ENCODE measurements at places on chromosomes 6 and 20. TPM values are rescaled to one million over a fixed set of nuclear protein-coding genes. Genes with fewer than 3 reads are reported as not detected.

DNA sequence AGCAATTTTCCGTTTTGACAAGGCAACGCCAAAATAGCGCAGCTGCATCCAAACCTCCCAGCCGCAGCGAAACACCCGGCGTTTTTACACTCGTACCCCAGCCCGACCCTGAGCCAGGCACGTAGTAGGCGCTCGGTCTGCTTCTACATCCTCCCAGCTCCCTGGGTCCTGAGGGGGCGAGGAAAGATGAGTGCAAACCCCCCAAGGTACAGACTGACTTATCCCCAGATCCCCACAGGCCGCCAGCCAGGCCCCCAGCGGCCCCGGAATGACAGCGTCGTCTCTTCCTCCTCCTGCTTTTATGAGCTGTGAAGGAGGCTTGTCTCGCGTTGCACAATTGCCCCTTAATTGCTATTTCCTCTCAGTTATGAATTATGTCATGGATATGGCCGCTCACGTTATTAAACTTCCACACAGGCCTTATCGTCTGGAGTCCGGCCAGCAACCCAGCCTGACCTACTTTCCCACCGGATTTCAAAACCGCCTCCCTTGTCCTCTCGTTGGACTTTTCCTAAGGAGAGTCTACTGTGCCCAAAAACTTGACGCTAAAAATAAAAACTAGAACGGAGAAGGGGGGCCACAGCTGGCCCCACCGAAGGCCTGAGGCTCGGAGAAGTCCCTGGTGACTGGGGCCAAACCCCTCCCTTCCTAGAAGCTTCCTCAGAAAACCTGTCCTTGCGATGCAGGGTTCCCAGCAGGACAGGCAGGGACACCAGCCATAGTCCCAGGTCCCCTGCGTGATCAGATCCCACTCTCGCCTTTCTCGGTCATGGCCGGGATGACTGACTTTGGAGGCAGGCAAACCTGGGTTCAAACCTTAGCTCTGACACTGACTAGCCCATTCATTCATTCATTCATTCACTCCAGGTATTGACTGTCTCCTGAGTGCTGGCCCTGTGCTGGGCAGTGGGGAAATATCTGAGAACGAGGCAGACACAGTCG is 130.9 kb upstream of the PTPN1 start:
- no peak for DNase-seq

DNA sequence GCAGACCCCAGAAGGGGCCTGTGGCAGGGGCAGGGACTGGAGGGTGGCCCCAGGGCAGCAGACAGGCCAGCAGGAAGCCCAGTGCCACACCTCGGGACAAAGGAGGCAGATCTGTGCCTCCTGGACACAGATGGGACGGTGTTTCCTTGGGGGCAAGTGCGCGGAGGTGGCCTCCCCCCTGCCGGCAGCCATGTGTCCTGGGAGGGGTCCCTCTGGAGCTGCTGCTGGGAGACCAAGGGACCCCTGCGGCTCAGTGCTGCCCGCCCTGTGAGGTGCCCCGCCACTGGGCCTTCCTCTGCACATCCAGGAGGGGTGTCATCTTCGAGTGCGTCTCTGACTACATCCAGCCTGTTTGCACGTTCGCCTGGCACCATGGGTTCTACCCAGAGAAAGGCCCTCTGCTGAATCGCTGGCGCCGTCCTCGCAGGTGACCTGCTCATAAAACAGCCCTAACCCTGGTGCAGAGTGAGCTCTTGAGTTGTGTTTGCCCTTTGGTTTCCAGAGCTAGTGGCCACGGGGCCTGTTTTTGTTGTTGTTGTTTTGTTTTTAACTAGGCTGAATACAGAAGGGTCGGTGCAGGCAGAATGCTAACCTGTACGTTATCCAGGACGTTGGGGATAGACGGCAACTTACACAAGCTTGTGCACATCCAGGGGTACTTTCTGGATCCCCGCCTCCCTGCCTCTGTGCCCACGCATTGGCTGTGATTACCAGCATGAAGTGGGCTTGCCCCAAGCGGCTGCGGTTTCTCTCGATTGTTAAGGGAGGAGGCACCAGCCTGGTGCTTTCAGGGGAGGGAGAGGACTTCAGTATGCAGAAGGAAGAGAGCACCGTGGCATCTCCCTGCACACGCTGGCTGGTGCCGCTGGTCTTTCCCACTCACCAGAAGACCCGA is 1.3 kb upstream of the KCNQ2 start:
- DNase-seq: no peak

DNA sequence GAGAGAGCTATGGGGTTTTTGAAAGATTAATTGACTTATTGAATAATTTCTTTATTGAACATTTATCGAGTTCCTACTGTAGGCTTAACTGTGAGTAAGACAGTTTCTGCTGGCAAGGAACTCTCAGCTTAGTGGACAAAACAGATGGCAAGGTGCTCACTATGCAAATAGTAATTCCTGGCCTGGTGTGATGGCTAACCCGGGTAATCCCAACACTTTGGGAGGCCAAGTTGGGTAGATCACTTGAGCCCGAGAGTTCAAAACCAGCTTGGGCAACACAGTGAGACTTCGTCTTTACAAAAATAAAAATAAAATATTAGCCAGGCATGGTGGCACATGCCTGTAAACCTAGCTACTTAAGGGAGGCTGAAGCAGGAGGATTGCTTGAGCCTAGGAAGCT is 13.5 kb upstream of the TGM2 start:
- no peak for DNase-seq

- DNase-seq: no peak
Measured at GRCh38 chr6:157229132-157229618, 94.1 kb downstream of the TMEM242 start.

DNA sequence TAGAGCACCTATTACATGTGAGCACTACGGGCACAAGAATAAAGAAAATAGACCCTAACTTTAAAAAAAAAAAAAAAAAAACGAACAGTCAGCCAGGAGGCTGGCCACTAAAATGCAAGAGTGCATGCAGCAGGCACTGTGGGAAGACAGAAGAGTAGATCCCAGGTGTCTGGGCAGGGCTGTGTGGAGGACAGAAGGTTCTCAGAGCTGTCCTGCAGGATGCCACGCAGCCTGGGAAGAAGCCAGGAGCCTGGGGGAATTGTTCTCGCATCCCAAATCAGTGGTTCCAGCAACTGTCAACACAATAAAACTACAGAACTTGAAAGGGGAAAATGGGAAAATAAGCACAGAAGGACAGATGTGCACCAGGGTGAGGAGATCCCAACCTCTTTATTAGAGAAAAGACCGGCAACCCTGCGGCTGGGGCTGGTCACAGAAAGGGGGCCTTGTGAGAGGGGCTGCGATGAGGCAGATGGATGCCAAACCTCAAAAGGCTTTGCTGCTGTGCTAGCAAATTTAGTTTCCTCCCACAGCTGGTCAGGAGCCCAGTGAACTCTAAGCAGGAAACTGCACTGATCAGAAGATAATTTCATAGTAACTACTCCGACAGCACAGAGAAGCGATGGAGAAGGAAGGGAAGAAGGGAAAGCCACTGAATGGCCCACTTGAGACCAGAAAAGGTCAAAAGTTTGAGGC is 30.9 kb downstream of the MAP3K5 start:
- no peak for DNase-seq

Gene SEL1L2
- not detected for total RNA-seq

Gene XKR7
- not detected for total RNA-seq

GRCh38 chr6:3844097-3844463 is 5.1 kb upstream of the FAM50B start:
- DNase-seq: no peak

Gene ZSWIM1
- 13.3 TPM for total RNA-seq

GRCh38 chr20:4493386-4493785 is 228.3 kb upstream of the PRND start:
- no peak for DNase-seq

Gene MCCD1
- total RNA-seq: not detected

DNA sequence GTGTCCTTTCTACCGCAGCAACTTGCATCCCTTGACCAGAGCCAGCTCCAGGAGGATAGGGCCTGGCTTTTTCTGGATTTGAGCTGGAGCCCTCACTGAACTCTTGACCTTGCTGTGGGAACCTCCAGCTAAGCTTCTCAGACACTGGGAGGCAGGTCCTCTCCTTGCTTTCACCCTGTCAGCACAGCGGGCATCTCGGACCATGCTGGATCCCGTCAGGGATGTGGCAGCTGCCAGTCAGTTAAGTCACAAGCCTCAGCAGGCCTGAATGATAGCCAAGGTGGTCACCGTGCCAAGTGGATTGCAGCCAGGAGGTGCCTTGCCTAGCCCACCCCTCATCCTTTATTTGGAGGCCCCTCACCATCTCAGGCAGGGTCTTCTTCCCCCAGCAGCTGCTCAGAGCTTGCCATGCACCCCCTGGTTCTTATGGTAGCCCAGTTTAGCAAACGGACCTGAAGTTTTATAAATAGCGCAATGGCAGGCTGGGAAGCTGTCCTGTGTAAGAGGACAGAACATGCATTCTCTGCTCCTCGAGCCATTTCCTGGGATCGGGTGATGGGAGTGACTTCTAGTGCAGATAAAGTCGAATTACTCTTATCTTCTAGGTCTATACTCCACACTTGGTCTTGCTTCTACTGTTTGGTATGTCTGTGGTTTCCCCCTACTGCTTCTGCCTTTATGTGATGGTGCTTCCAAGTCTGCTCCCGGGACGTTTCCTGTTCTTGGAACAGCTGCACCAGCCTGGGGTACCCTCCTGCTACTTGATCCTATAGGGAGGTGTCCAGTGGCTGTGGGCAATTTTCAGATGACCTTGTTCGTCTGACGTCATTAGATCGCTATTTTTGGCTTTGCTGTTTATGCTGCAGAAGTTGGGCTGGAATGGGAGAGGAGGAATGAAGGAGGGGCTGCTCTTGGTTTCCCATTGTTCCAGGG is 7.1 kb upstream of the MYLK2 start:
- no peak for DNase-seq

Gene SAPCD1
- total RNA-seq: 2.5 TPM

DNA sequence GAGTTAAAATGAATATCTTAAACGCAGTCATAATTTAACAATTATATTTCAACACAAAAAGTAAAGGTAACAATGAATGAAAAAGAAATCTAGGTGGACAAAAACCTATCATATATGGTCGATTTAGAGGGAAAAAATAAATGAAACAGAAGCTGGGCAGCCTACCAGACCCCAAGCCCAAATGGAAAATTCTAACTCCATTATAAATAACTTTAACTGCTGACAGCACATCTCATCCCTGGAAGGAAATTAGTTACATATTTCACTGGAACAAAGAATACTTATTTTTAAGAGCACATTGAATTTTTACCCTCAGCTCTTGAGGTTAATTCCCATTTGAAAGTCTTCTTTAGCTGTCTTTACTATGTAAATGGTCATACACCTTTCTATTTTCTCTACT is 39.1 kb downstream of the COL12A1 start:
- DNase-seq: no peak

DNA sequence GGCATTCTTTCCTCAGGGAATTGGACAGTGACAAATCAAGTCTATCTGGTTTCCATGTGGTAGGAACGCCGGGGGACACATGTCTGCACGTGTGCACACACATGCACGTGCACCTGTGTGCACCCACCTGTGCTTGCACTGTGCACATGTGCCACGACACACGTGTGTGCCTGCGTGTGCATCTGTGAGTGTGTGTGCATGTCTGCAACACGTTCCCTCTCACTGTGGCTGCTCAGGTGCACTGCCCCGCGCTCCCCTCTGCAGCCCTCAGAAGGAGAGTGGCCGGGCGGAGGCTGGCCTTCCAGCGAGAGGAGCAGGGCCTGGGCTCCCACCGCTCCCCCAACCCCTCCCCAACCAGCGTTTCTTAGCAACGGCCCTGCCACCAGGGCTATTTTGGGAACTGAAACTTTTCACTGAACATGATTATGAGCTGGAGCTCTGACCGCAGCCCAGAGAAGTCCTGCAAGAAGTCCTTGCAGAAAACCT is 147.8 kb downstream of the PHACTR3 start:
- no peak for DNase-seq

DNA sequence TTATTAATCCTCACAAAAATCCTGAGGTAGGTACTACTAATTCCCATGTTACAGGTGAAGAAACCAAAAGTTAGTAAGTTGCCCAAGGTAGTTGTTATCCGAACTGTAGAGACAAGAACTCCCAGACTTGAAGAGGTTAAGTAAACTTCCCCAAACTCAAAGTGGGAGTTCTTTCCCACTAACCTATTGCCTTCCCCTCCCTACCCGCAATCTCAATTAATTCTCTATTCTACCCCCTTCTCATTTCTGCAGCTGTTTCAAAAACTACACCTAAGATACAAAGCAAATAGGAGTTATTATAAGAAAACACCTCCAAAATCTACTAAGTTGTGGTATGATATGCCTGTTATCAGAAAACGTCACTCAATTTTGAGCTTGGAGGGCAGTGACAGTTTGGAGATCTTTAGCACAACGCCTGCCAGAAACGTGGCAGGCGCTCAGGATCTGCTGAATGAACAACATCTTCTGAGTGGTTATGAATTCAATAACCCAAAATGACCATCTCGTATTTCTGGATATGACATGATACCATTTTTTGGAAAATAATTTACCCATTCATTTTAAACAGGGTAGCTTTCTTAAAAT is 7.1 kb downstream of the CSNK2A1 start:
- no peak for DNase-seq

GRCh38 chr20:52446421-52447224 is 255.0 kb upstream of the ZFP64 start:
- no peak for DNase-seq

DNA sequence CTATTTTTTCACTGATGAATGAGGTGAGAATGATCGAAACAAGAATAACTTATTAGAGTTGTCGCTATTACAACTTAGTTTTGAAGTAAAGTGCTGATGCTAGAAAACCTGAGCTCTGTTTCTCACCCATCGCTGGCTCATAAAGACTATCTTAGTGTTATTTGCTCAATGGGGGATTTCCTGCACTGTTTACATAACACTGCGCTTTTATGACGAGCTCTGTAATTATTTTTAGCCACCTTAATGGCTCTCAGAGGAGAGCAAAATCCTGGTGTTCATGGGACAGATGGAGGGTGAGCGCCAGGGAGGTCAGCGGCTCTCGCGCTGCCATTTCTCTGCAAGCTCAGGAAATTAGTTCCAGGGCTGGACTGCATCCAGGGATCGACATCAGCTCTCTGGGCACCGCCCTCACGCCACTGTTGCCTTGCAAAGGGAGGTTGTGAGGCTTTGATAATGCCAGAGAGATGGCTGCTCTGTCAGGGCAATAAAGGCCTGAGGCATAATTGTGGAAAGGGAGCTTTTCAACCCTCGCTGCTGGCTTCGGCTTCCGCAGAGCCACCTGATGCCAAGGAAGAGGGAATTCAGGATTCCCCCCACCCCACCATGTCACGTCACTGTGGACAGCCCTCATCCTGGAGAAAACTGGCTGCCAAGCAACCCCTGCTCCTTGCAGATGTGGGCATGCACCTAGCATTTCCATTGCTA is 72.0 kb downstream of the DACT2 start:
- DNase-seq: no peak

DNA sequence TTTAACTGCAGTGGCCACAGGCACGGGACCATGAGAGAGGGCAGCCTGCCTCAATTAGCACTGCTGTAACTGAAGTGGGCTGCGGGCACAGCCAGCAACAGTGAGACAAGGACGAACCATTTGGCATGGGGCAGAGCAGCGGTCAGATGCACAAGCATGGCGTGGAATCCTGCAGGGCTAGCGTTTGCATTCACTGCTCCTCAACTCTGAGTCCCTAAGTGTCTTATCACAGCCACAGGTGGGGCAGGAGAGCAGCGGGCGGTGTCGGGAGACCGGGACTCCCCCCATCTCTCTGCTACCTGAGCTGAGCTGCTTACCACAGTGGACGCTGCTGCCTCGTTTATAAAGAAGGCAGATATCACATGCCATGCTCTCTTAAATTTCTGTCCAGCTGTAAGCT is 31.3 kb upstream of the PDE10A start:
- DNase-seq: no peak

- no peak for DNase-seq
Measured at GRCh38 chr6:36578030-36578429, 16.1 kb upstream of the SRSF3 start.

GRCh38 chr6:69974193-69974592 is 107.8 kb downstream of the COL19A1 start:
- no peak for DNase-seq

- no peak for DNase-seq
Measured at GRCh38 chr6:110348961-110349690, 9.0 kb downstream of the METTL24 start.

Gene ABHD16B
- total RNA-seq: not detected
